GF-D8 (cell line): ENCODE measurements at places on chromosomes 16 and 17.
A peak's percentile ranks its signal among the peaks of the same experiment; 100 is the strongest.

DNA sequence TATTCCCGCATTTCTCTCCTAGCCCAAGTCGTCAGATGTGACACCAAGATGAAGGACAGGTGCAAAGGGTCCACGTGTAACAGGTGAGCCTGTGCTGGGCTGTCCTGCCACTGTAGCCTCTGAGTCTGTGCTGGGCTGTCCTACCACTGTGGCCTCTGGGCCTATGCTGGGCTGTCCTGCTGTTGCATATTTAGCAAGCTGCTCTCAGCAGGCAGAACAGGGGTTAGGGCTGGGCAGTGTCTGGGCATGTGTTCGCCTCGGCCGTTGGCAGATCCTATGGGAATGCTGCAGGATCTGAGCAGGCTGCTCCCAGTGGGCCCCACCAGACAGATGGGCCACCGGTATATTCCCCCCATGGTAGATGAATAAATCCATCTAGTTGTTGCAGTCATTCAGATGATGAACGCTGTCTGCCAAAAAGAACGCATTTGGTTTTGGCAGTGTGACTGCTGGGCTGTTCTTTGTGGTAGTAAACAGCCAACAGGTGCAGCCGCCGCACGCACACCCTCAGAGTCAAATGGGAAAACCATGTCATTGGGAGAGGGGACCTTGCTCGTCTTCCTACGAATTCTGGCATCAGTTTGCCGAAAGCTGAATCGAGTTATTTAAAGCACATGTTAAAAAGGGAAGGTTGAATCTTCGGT lies 49.2 kb downstream of the CRISPLD2 start:
- no peak for DNase-seq

DNA sequence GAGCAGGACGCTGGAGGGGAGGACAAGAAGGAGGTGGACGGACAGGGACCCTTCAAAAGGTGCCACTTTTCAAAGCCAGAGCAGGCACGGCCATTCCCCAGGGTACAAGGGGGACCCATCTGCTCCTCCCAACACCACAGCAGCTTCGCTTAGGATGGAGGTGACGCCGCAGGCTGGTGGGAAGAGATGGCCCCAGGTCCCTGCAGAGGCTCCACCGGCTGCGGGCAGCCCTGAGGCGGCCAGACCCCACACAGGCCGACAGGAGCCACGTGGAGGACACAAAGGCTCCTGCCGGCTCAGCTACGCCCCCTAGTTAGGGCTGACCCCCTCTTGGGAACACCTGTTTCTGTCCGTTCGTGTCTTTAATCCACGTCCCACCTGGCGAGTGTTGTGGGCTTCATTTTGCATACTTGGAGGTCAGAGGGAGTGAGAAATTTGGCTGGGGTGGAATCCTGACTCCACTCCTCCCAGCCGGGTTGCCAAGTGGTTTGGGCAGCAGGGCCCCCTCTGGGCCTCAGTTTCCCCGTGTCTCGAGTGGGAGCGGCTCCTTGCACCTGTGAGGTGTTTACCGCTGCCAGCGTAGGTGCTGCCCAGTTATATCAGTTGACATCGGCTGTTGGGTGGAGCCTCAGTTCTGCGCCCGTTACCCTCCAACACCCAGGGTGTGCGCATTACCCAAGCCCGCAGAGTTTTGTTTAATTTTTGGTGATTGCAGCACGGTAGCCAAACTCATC lies 5.8 kb upstream of the FN3KRP start:
- no peak for DNase-seq

- DNase-seq = no peak
Observed at GRCh38 chr16:86836503-86837129, 258.3 kb downstream of the FOXL1 start.

DNA sequence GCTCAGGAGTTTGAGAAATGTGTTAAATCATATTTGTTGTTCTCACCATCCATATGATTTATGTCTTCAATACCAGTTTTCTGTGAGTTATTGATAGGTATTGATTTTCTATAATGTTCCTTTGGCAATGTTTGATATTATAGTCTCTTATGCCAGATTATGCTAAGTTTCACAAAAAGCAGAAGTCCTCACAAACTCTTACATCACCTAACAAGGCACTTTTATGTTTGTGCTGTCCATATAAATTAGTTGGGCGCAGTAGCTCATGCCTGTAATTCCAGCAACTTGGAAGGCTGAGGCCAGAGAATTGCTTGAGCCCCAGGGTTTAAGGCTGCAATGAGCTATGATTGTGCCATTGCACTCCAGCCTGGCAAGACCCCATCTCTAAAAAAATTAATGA lies 12.6 kb upstream of the UQCRC2 start:
- DNase-seq = no peak

GRCh38 chr16:72234387-72234786 lies 62.4 kb upstream of the PMFBP1 start:
- no peak for DNase-seq

- DNase-seq = no peak
Observed at GRCh38 chr16:81861503-81861902, 82.4 kb downstream of the PLCG2 start.

- DNase-seq = no peak
Observed at GRCh38 chr17:59766491-59766890, 59.0 kb downstream of the VMP1 start.

- DNase-seq = no peak
Observed at GRCh38 chr17:16215002-16215272, 397 bp downstream of the NCOR1 start.

- no peak for DNase-seq
Observed at GRCh38 chr16:47197536-47198179, 53.9 kb upstream of the NETO2 start.

DNA sequence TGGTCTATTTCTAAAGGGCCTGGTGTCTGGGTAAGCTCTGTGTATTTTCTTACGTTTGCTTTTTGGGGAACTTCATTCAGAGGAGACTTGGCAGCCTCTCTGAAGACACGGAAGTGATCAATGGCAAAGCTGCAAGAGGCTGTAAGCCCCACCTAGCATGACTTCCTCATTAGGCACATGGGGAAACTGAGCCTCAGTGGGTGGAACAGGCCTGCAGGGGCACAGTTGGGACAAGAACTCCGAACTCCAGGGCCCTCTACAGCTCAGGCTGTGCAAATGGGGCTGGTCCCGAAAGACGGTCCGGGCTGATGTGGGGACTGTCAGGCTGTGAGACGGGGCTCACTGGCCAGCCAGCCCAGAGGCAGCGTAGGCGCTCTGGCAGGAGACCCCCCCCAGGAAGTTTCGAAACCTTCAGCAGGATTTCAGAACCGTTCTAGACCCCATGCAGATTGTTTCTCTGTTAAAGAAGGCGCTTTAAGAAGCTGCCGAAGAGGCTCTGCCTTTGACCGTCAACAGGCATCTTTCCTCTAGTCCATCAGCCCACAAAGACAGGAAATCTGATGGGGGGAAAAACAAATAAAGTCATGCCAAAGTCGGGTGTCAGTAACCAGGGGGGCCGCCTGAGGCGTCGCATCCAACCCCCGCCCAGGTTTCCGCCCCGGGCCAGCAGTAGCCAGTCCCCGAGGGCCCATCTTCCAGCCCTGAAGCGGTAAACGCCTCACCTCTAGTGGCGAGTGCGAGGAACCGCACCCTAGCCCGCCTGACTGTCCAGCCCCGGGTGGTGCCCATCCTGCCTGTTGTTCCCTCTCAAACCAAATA lies 79.8 kb upstream of the TBC1D3K start:
- peak; percentile 47 for DNase-seq

- no peak for DNase-seq
Observed at GRCh38 chr17:28199115-28199514, 119.9 kb upstream of the TMEM97 start.

DNA sequence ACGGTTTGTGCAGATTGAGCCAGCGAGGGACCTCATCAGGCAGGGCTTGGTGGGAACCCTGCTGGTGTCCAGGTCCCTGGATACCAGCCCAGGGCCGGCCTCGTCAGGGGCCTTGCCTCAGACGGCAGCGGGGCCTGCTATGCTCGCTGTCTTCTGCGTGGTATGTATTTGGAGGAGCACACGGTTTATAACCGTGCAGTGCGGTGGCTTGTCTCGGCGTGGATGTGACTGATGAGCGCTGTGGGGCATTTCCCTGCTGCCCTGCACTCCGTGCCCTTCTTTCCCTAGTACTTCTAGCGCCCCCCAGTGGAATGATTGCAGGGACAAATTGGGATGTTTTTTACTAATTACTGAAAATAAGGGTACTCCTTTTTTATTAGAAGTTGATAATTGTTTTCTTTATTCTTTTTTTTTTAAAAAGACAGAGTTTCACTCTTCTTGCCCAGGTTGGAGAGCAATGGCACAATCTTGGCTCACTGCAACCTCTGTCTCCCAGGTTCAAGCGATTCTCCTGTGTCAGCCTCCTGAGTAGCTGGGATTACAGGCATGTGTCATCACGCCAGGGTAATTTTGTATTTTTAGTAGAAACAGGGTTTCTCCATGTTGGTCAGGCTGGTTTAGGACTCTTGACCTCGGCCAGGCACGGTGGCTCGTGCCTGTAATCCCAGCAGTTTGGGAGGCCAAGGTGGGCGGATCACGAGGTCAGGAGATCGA lies 15.3 kb downstream of the TBCD start:
- DNase-seq = no peak

DNA sequence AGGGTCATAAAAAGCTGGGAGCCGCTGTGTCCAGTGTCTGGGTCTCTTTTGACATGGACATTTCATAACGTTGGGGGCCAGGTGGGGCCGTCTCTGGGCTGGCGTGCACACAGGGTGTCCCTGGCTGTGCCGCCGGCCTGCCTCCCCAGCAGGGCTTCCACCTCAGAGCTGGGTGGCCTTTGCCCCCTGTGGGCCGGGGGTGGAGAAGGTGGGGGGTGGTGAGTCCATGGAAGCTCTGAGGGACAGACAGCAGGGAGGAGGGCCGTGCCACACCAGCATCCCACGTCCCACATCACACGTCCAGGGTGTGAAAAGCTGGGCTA lies 908 bp upstream of the SNAI3 start:
- DNase-seq = no peak

- no peak for DNase-seq
Observed at GRCh38 chr17:16639438-16639837, 14.2 kb downstream of the ZNF624 start.

DNA sequence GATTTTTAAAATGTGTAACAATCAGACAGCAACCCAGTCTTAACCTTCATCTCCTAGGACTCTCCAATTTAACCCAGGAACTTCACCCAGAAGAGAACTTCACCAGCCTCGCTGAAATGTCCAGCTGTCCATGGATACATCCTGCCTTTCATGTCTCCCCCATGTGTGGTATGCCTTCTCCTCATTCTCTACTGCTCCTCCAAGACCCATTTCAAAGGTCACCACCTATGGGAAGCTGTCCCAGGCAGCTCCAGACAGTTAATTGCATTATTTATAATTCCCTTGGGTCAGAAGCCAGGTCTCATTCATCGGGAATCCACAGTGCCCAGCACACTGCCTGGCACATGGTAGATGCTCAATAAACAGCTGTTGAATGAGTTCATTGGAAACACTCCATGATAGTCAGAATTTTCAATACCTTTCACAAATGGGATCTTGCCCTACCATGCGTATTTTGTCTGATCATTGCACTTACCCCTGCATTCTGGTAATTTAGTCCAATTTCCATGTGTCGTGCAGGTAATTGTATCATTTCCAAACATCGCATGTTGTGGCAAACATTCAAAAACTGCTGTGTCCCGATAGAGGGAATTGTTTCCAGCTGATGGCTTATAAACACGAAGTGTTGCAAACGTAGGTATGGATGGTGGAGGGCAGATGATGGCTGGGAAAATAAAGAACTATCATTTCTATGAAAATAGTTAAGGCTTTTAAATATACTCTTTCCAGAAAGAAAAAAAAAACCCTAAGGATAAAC lies 9.0 kb downstream of the APOH start:
- no peak for DNase-seq
